ENCODE measurements at places on chromosomes 13 and 19.
A peak's percentile ranks its signal among the peaks of the same experiment; 100 is the strongest.

DNA sequence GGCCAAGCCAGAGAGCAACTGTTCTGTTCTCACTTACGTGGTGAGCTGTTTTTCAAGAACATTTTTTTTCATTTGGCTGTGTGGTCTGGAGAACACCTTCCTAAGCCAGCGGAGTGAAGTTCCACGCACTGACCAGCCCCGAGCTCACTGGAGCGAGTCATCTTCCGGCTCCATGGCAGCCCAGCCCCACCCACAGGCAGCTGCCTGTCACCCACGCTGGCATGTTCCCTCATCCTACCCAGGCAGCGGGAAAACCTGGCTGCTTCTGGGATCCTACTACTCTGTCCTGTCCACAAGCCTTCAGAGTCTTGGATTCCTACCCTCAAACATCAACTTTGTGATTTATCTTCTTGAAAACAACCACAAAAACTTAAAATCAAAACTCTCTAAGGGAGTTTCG, 76.2 kb downstream of the GGACT start:
- peak; percentile 4 for DNase-seq

- no peak for DNase-seq
Measured at GRCh38 chr13:29379281-29379680, 216.2 kb downstream of the SLC7A1 start.

GRCh38 chr13:34263681-34264080, 445.7 kb downstream of the RFC3 start:
- no peak for DNase-seq

- DNase-seq, result no peak
Measured at GRCh38 chr19:38743394-38744297, 628 bp downstream of the CAPN12 start.

DNA sequence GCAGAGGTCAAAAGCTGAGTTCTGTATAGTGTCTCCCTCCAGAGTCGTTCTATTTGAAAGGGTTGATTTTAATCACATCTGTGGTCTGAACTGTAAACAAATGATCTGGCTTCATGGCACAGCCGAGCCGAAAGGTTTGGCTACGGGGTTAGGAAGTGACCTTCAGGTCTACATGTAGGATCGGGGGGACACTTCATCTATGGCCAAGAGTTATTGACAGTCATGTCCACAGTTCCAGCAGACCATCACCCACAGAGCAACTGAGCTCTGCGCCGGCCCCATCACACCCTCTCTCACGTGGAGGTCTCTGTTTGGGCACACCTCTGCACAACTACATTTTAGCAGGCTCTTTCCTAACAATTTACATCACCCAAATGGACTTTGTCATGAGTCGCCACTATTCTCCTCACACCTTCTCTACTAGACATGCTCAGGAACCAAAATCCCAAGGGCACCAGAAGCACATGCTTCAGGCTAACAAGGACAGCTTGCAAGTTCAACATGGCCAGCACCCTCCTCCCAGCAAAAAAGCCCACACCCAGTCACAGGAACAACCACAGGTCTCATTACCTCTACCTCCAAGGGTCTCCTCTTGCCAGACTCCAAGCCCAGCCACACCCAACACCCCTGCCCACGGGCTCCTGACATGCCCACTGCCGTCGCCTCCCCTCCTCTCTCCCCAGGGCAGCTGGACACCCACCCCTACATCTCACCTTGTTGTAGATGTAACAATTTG, 36.1 kb upstream of the EPHX3 start:
- DNase-seq, result no peak

DNA sequence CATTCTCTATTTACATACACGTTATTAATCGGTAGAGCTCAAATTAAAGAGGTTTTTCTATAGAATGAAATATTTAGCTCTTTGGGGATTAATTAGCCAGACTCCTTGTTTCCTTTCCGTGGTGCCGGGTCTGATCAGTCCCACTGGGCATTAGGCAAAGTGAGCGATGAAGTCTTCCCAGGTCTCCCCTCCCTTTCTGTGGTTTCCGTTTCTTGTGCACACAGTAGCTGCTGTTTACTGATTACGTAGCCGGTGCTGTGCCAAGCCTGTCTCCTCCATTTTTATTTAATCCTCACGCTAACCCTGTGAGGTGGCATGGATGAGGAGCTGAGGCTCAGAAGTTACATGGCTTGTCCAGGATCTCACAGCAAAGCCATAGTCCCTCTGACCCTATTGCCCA, 9.0 kb downstream of the SLC25A15 start:
- DNase-seq, result no peak

Measured in HTR-8/SVneo (cell line).